ENCODE measurements at places on chromosomes 2 and 18. TPM values are rescaled to one million over a fixed set of nuclear protein-coding genes. Genes with fewer than 3 reads are reported as not detected.

PID1 gene
- 14.8 TPM for polyA plus RNA-seq

ARHGAP28 gene
- polyA plus RNA-seq, result 161 TPM

PRKAG3 gene
- polyA plus RNA-seq, result 0.40 TPM

TMEM17 gene
- polyA plus RNA-seq, result 7.8 TPM

All from testis (tissue), 5 donors.